A549 treated with RU486 at 1 μM for 4 hours (cell line): ENCODE measurements at places on chromosomes 6 and 20. TPM values are rescaled to one million over a fixed set of nuclear protein-coding genes. Genes with fewer than 3 reads are reported as not detected.

ZSWIM3 gene
- 1.4 to 1.6 TPM (median 1.6 TPM) in 5 replicates for total RNA-seq

KHDC1L gene
- 0.25 to 0.51 TPM (median 0.39 TPM) in 4 of 5 replicates, not detected in the other for total RNA-seq

BPIFA1 gene
- not detected in 5 replicates for total RNA-seq

CAGE1 gene
- 0.10 TPM in 1 of 5 replicates, not detected in the others for total RNA-seq

ITCH gene
- total RNA-seq, result 19.5 to 35.8 TPM (median 32.0 TPM) in 5 replicates

SERPINB1 gene
- total RNA-seq, result 47.7 to 58.4 TPM (median 54.3 TPM) in 5 replicates

SMIM29 gene
- total RNA-seq, result 18.1 to 30.9 TPM (median 28.9 TPM) in 5 replicates

ZNF133 gene
- total RNA-seq, result 9.0 to 11.0 TPM (median 10.5 TPM) in 5 replicates
